ENCODE measurements at places on chromosomes 3 and 15. TPM values are rescaled to one million over a fixed set of nuclear protein-coding genes. Genes with fewer than 3 reads are reported as not detected.

GRCh38 chr3:38648024-38648658, 1.3 kb downstream of the SCN5A start:
- no peaks in the 10 kb centered on the region for H3K4me1 ChIP-seq
- H3K27ac ChIP-seq, result no peak overlapping the region
- peaks cover 23% of the 10 kb centered on the region for H3K27me3 ChIP-seq
- no peak overlapping the region for H3K4me3 ChIP-seq
- no peak for DNase-seq

DNA sequence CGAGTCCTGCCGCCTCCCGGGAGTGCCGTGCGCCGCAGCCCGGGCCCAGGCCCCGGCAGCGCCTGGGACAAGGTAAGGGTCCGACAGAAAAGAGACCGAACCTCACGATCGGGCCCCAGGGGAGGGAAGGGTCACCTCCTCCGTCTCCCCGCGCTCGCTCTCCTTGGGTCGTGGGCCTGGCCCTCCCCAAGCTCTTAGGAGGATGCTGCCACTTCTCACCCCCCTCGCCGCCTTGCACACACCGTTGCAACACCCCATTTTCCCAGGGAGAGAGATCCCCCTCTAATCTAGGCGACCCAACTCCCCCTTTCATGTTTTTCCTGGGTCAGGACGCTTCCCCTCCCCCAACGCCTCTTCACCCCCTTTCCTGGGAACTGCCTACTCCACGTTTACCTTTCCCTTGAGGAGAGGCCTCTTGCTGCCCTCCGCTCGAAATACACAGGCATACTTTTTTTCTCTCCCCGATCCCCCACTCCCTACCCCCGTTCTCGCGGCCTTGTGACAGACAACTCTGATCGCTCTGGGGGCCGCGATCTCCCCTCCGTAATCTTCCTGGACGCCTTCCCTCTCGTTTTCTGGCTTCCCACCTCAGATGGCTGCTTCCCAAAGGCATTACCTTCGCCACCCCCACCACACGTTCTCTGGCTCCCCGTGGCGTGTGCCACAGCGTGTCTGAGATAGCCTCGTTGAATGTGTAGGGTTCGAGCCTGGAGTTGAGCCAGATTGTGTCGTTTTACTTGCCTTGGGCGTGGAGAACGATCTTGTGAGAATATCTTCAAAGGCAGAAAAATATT, 688 bp downstream of the SETD5 start:
- peak overlapping the region; percentile 99 for H3K27ac ChIP-seq
- H3K4me3 ChIP-seq, result peak overlapping the region; percentile 99
- H3K27me3 ChIP-seq, result no peaks in the 10 kb centered on the region
- DNase-seq, result no peak
- H3K4me1 ChIP-seq, result peaks cover 54% of the 10 kb centered on the region

Gene SEMA3B
- 34.8 TPM for total RNA-seq

Gene ATP11B
- 92.5 TPM for total RNA-seq

Gene CACNA2D2
- total RNA-seq, result 7.8 TPM

DNA sequence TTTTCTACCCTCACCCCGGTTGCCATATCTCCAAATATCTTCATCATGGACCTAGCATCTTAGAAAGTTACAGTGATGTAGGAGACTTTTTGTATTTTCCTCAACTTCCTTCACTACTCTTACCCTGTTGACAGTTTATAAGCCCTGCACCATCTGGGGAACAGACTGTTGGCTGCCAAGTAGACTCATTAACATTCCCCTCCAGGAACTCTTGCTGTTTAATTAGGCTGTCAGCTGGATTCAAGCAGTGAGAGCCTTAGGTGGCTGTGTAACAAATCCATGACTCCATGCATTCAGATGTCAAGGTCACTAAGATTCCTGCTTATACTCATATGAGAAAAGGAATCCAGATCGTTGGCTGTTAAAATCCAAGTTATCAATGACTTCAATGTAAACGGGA, 198.3 kb downstream of the NAALADL2 start:
- H3K36me3 ChIP-seq, result peaks cover 6% of the 10 kb centered on the region
- H3K4me1 ChIP-seq, result peaks cover 6% of the 10 kb centered on the region
- H3K27ac ChIP-seq, result no peak overlapping the region

Gene SUSD5
- 3.3 TPM for total RNA-seq

Gene SCAP
- 106 TPM for total RNA-seq

Data from type B pancreatic cell (in vitro differentiated cells).